ENCODE measurements at places on chromosomes 3 and 15.

GRCh38 chr3:46844881-46845312 is 18.3 kb downstream of the MYL3 start:
- DNase-seq: no peak

- no peak for DNase-seq
These were observed 166.7 kb downstream of the FRMD5 start for GRCh38 chr15:44028349-44028748.

DNA sequence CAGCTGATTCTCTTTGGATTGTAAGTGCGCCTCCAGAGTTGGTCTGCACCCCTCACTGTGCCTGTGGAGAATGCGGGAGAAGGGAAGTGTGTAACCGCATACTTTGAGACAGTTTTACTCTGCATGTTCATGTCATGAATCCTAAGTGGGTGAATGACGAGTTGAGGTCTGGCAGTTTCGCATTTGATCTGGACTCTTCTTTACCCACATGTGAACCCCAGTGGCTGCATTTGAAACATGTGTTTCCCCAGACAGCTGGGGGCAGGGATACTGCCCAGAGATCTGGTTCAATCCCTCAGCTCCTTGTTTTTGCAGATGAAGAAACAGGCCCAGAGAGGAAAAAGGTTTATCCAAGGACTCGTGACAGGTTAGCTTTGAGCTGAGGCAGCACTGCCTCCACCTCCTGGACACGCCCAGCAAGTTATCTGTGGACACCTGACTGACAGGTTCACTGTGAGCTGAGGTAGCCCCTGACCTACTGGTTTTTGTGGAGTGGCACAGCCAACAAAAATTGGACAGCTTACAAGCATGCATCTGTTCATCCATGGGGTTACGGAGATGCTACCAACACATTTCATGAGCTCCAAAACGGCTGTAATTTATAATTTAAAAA is 207.3 kb downstream of the XXYLT1 start:
- DNase-seq: no peak

DNA sequence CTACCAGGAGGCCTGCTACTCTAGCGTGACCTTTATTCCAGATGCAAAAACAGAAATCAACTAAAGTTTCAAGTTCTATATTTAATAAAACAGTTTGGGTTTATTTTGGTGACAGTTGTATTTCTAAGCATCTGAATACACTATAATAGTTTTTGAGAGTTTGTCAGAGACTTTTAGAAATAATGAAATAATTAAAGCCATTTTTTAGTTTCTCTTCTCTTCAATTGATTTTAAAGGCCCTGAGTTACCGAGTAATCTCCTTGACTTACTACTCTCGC is 523.4 kb downstream of the CADM2 start:
- no peak for DNase-seq

DNA sequence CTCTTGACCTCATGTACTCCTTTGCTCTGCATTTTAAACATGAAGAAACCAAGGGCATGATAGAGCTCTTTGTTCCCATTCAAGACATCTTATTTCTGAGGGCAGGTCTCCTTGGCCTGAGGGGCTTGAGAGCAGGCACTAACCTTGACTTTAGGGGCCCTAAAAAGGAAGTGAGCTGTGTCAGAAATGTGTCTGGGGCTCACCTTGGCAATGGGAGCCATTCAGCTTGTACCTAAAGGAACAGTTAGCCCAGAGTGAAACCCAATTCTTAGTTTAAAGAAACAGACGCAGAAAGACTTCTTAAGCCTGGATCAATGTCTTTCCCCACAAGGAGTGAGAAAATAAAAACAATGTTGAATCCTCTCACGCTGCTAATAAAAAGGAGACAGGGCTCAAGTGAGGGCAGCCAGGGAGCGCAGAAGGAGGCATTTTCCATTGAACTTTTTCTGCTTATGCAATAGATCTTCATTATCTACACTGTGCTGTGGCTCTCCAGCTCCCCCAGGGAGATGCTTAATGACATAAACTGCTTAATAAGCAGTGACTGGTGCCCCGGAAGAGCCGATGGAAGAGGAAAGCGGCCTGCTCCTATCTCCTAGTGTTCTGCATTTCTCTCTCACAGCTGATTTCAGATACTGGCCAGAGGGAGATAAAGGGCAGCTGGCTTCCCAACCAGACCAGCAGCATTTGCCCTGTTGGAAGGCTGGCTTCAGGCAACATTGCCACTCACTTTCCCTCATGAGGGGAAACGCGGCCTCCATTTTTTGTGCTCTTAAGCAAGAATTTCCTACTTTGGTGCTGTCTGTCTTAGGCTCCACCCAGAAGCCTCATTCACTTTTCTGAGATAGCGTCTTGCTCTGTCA is 152.0 kb downstream of the OPA1 start:
- DNase-seq: peak; percentile 53

- DNase-seq: no peak
These were observed 15.2 kb downstream of the MAGEF1 start for GRCh38 chr3:184696697-184697096.

DNA sequence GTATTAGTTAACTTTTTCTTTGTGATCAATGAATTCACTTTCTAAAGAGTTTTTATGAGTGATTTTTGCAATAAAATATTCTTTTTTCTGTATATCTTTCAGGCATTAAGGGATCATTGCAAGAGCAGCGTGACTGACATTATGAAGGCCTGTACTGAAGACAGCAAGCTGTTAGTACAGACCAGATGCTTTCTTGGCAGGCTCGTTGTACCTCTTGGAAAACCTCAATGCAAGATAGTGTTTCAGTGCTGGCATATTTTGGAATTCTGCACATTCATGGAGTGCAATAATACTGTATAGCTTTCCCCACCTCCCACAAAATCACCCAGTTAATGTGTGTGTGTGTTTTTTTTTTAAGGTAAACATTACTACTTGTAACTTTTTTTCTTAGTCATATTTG is 24.4 kb downstream of the SELENOT start:
- peak; percentile 78 for DNase-seq

- DNase-seq: no peak
These were observed 80.2 kb downstream of the SHQ1 start for GRCh38 chr3:72768006-72768441.

GRCh38 chr3:11547498-11547897 is 96.2 kb downstream of the VGLL4 start:
- no peak for DNase-seq

- DNase-seq: no peak
These were observed 324.3 kb downstream of the FEZF2 start for GRCh38 chr3:62049033-62049432.

GRCh38 chr3:117128872-117129271 is 419.3 kb downstream of the TUSC7 start:
- DNase-seq: no peak

- DNase-seq: no peak
These were observed 10.4 kb downstream of the PPCDC start for GRCh38 chr15:75033809-75034208.

DNA sequence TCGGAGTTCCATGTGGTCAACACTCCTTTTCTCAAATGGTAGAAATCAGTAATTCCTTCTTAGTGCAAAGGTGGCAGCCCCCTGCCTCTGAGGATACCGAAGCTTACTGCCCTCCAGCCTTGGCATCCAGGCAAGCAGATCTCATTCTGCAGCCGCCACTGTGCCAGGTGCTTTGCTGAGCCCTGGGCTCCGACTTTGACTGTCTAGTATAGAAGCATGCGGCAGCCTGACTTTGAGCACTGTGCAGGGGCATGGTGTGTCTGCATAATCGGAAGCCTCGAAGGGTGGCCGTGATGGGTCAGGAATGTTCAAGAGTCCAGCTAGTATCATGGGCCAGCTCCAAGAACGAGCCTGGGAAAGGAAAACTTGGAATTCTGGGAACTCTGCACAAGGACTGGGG is 39.7 kb downstream of the ABTB1 start:
- DNase-seq: no peak

- DNase-seq: peak; percentile 93
These were observed at the start of gene KCTD6 for GRCh38 chr3:58491506-58492402. Gene KCTD6, plus strand, starts transcription at chr3:58492096. Its CDS starts 6,660 bp downstream, at chr3:58498756.

GRCh38 chr3:56115698-56116097 is 352.6 kb downstream of the ERC2 start:
- no peak for DNase-seq

DNA sequence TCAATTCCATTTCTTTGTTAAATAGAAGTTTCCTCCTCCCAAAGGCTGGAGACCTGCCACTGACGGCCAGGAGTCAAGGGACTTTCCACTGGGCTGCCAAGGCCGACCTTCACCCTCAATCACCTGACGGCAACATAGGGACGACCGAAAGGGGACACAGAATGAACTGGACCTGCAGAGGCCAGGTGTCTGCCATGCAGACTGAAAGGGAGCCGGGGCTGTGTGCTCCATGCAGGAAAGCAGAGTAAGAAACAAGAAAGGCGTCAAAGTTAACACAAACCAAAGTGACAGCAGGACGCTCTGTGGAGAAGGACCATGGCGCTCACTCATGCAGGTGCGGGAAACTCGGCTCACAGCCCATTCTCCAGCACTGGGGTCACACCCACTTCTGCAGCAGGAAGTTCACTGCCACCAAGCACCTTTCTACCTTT is 26.1 kb downstream of the ZXDC start:
- DNase-seq: no peak

- DNase-seq: no peak
These were observed 55.9 kb downstream of the LIPC start for GRCh38 chr15:58487724-58488120.

GRCh38 chr15:37425541-37425940 is 325.2 kb upstream of the MEIS2 start:
- no peak for DNase-seq

DNA sequence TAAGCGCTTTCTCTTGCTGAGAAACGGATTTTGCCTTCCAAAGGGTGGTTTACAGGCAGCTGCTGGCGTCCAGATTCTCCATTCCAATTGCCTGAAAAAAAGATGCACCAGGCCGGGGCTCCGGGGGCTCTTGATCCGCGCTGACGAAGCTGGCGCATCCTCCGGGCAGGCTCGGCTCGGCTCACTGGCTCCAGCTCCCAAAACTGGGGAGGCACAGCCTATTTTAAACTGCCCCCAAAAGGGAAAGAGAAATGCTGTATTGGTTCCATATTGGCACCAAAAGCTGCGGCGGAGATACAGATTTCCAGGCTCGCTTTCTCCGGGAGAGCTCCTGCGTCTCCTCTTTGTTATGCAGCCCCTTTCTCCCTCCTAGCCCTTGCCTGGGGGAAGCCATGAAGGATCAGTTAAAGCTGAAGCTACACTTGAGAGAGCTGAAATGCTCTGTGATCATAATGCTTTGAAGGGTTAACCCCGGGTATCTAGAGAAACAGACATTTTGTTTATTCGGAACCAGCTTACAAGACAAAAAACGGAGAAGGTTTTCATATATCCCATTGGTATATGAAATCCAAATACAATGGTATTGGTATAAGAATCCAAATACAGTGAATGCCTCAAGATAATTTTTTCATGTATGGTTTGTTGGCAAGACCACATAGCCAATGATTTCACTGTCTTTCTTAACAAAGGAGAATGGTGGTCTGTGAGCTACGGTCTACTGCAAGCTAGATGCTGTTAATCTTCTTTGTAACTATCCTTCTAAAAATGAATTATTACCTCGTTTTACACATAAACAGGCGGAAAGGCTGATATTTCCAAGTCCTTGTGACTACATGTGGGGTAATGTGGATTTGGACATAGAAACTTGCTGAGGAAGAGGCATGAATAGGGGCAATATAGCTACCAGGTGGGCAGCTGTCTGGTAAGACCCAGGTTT is 693 bp downstream of the CD200 start:
- peak; percentile 56 for DNase-seq

DNA sequence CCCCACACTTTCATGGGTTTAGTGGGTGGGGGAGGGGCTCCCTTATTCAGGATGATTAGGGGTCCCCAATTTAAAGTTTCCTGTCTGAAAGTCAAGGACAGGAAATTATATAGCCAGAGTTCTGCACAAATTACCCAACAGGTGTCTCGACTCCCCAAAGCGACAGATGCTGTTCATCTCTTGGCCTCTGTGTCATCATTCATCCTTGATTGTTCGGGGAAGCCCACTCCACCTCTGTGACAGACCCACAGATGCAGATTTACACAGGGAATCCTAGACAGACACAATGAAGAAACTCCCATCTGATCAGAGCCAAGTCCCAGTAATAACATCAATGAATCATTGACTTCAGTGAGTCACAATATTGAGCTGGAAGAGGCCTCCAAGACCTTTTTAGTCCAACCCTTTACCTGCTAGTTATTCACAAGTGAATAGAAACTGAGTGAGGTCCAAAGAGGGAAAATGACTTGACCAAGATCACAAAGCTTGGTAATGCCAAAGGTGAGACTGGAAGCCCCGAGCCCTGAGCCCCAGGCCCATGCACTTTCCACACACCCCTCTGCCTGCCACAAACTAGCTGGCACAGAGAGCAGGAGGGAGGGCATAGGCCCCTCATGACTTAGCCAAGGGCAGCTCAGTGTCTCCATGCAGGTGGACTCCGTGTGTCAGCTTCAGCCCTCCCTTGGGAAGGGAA is 7.9 kb upstream of the SRP14 start:
- peak; percentile 42 for DNase-seq

DNA sequence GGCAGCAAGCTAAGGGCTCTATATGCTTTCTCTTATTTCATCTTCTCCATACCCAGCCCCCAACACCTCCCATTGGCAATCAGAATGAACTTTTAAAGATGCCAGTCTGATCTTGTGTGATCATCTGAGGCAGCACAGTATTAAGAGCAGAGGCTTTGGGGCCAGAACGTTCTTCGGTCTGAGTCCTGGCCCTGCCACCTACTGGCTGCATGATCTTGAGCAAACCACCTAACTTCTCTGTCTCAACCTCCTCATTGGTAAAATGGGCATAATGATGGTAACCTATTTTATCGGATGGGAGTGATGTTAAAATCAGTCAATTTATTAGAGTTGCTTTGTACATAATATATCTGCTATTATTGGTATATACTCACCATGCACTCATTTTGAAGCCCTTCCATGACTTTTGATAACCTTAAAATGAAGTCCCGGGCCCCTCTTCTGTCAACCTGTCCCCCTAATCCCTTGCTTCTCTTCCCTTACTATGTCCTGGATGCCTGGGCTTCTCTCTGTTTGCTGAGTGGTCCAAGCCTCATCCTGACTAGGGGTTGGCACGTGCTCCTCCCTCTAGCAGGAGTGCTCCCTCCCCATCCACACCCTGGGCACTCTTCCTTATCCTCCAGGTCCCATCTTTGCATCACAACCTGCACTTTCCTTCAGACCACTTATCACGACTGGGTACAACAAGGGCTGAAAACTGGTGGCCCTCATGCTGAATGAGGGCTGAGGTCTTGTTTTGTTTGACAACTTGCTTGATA is 6.3 kb downstream of the EFCAB12 start:
- DNase-seq: no peak

DNA sequence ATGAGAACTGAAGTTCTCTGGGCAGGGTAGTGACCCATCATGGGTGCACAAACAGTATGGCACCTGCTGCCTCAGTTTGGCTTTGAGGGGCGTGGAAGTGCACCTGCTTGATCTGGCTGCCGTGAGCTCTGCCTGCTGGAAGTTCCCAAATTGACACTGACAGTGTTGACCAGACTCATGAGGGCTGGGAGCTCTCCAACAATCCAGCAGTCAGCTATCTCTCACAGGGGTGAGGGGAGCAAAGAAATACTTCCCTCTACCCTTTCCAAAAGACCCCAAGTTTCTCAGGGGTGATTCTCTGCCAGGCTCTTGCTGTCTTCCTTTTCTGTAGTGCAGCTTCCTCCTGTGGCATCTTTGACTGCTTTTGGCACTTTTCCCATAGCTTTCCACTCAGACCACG is 49.4 kb upstream of the ROBO1 start:
- no peak for DNase-seq

Measured in cardiac fibroblast (primary cell).